ENCODE measurements at places on chromosomes 1 and 21. TPM values are rescaled to one million over a fixed set of nuclear protein-coding genes. Genes with fewer than 3 reads are reported as not detected.

Gene CELF3
- total RNA-seq = 0.07 TPM

Gene FBXO2
- total RNA-seq = 15.3 TPM

- H3K36me3 ChIP-seq = peaks cover 2% of the 10 kb centered on the region
- H3K4me3 ChIP-seq = peak overlapping the region; percentile 73
- H3K27ac ChIP-seq = peak overlapping the region; percentile 20
- no peak for DNase-seq
- H3K27me3 ChIP-seq = no peaks in the 10 kb centered on the region
These were observed 708 bp upstream of the RBBP5 start for GRCh38 chr1:205122489-205122882.

DNA sequence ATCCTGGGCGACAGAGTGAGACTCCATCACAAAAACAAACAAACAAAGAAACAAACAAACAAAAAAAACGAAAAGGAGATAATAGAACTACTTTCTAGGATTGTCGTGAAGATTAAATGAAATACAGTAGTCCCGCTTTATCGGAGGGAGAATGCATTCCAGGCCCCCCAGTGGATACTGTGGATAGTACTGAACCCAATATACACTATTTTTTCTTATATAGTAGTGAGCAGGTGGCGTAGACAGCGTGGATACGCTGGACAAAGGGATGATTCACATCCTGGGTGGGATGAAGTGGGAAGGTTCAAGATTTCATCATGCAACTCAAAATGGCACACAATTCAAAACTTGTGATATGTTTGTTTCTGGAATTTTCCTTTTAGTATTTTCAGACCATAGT is 8.0 kb downstream of the SLC35F3 start:
- no peak overlapping the region for H3K4me3 ChIP-seq
- peaks cover 46% of the 10 kb centered on the region for H3K4me1 ChIP-seq
- no peak overlapping the region for H3K27ac ChIP-seq
- DNase-seq = no peak

GRCh38 chr1:147270721-147271120 is 28.2 kb downstream of the CHD1L start:
- H3K4me1 ChIP-seq = peaks cover 30% of the 10 kb centered on the region
- peaks cover 67% of the 10 kb centered on the region for H3K36me3 ChIP-seq
- H3K27me3 ChIP-seq = no peaks in the 10 kb centered on the region
- peak; percentile 52 for DNase-seq
- no peak overlapping the region for H3K4me3 ChIP-seq

- H3K27ac ChIP-seq = peak overlapping the region; percentile 83
- peak overlapping the region; percentile 3 for H3K4me3 ChIP-seq
- H3K4me1 ChIP-seq = peaks cover 58% of the 10 kb centered on the region
- H3K27me3 ChIP-seq = no peaks in the 10 kb centered on the region
These were observed 23.8 kb downstream of the EIF2D start for GRCh38 chr1:206588492-206588891.

GRCh38 chr1:36807262-36807661 is 227.1 kb downstream of the GRIK3 start:
- H3K27ac ChIP-seq = no peak overlapping the region
- H3K36me3 ChIP-seq = no peaks in the 10 kb centered on the region
- no peak for DNase-seq
- no peak overlapping the region for H3K4me3 ChIP-seq

- no peak overlapping the region for H3K4me3 ChIP-seq
- no peaks in the 10 kb centered on the region for H3K36me3 ChIP-seq
- no peak overlapping the region for H3K27ac ChIP-seq
- peak; percentile 54 for DNase-seq
- H3K27me3 ChIP-seq = no peaks in the 10 kb centered on the region
These were observed 93.9 kb upstream of the PRMT6 start for GRCh38 chr1:106962591-106962990.

GRCh38 chr1:27303509-27303908 is 18.5 kb upstream of the TMEM222 start:
- H3K4me1 ChIP-seq = peaks cover 21% of the 10 kb centered on the region
- no peak overlapping the region for H3K4me3 ChIP-seq
- H3K27me3 ChIP-seq = no peaks in the 10 kb centered on the region
- DNase-seq = no peak
- H3K36me3 ChIP-seq = no peaks in the 10 kb centered on the region

DNA sequence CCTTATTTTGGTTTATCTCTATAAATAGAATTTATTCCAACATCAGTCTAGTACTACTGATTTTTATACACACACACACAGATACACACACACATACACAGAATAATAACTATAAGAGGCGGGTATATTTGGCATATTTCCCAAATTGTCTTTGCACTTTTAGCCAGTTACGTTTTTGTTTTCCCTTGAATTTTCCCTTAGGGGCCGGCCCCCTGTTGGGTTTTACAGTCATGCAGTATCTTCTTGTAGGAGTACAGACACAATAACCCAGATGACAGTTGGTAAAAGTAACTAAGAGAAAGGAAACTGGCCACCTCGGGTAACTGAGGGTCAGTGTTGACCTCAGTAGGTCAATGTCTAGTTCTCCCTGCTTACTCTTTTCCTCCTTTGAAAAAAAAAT is 50.9 kb downstream of the DISP1 start:
- H3K27me3 ChIP-seq = no peaks in the 10 kb centered on the region
- H3K4me3 ChIP-seq = no peak overlapping the region
- no peaks in the 10 kb centered on the region for H3K36me3 ChIP-seq
- no peak for DNase-seq
- H3K4me1 ChIP-seq = peaks cover 6% of the 10 kb centered on the region

- H3K27ac ChIP-seq = no peak overlapping the region
- no peaks in the 10 kb centered on the region for H3K4me1 ChIP-seq
- no peaks in the 10 kb centered on the region for H3K36me3 ChIP-seq
- no peak for DNase-seq
These were observed 21.2 kb downstream of the JAM2 start for GRCh38 chr21:25660233-25660632.

DNA sequence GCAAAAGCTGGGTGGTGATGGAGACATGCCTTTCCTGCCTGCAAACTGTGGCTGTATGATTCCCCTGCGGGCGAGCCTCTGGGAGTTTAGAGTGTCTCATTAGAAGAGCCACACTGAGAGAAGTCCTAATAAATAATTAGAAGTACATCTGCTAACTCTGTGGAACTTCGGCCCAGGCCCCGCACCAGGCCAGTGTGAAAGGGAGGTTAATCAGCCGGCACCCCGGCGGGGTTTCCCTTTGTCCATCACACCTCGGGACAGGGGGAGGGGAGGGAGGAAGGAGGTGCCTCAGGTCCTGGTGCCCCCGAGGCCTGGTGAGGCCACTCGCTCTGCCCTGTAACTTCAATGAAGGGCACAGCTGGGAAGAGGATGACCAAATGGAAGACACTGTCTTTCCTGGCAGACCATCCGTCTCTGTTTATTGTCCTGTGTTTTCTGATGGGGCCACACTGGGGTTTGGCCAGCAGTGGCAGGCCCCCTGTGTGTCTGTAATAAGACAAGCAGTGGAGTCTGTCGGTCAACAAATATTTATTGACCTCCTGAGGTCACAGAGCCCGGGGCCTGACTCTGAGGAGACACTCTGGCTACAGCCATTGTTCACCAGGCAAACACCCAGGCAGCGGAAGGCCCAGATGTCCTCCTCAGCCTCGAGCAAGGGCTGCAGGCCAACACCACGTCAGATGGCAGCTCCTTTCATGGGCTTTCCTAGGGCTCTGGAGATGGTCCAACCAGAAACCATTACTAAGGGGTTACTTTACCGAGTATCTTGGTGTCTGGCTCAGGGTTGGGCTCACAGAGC is 267.5 kb upstream of the RAB4A start:
- no peak overlapping the region for H3K4me3 ChIP-seq
- H3K4me1 ChIP-seq = no peaks in the 10 kb centered on the region
- H3K27me3 ChIP-seq = peaks cover 48% of the 10 kb centered on the region

All from PC-3 (cell line).